Femur (tissue), 1 donor: ENCODE measurements at places on chromosomes 7 and 10.

GRCh38 chr7:44278451-44279161 is 46.8 kb downstream of the CAMK2B start:
- peak; percentile 17 for DNase-seq

DNA sequence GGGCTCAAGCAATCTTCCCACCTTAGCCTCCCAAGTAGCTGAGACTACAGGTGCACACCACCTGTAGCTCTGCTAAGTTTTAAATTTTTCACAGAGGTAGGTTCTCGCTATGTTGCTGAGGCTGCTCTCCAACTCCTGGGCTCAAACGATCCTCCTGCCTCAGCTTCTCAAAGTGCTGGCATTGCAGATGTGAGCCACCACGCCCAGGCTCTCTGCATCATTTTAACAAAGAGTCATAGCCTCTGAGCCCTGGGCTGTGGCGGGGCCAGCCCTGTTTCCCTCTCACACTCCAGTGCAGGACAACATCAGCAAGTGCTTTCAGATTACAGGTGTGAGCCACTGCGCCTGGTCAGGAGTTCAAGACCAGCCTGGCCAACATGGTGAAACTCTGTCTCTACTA is 102.5 kb downstream of the COL26A1 start:
- no peak for DNase-seq

DNA sequence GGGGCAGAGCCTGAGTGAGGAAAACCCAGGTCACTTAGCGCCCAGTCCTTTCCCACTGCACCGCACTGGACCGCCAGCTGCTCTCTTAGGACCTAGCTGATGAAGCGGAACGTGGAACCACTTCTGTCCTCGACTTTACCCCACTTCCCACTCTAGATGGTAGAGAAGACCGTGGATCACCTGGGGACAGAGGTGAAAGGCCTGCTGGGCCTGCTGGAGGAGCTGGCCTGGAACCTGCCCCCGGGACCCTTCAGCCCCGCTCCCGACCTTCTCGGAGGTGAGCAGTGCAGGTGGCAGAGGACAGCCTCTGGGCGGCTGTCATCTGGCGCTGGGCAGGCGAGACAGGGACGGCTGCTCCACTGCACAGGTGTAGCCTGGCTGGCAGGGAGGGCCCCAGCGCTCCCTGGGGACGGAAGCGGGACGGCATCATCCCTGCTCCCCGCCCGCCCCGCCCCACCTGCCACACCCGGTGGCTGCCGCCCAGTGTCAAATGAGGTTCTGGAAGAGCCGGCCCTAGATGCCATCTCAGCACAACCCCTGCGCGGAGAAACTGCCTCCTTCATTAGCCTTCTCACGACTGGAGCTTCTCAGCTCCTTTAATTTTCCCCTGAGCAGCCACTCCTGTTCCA is 11.7 kb downstream of the PLAC9 start:
- no peak for DNase-seq

DNA sequence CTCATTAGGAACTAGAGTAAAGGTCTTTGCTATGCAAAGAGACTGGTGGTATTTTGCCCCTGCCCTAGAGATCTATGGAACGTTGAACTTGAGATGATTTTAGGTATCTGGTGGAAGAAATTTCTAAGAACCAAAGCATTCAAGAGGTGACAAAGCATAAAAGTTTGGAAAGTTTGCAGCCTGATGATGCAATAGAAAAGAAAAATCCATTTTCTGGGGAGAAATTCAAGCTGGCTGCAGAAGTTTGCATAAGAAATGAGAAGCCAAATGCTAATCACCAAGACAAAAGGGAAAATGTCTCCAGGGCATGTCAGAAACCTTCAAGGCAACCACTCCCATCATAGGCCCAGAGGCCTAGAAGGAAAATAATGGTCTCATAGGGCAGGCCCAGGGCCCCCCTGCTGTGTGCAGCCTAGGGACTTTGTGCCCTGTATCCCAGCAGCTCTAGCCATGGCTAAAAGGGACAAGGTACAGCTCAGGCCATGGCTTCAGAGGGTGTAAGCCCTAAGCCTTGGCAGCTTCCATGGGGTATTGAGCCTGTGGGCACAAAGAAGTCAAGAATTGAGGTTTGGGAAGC is 16.5 kb downstream of the TFPI2 start:
- DNase-seq: no peak

DNA sequence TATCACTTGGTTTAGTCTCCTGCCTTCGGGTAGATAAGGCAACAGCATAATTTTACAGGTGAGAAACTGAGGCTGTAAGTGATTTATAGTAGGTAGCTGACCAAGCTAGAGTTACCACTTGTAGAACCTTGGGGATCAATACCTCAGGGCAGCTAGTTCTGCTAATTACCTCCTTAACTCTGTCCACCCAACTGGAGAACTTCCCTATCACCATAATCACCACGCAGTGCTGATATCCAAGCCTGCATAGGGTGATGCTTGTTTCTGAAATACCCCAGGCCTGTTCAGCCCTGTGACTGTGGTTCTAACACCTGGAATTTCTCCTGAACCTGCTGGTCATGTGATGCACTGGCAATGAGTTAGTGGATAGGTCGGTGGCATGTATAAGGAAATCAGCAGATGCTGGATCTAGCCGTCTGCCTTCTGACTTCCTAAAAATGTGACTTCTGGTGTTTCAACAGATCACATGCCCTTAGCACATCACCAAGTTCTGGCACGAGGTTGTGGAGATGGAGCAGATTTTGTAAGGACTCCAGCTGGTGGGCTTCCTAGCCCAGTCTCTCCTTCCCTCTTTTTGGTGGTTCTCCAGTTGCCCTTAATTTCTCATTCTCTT is 15.3 kb downstream of the PLAU start:
- DNase-seq: no peak

- no peak for DNase-seq
Observed at GRCh38 chr7:142872106-142872675, 13.4 kb downstream of the TRPV6 start.

DNA sequence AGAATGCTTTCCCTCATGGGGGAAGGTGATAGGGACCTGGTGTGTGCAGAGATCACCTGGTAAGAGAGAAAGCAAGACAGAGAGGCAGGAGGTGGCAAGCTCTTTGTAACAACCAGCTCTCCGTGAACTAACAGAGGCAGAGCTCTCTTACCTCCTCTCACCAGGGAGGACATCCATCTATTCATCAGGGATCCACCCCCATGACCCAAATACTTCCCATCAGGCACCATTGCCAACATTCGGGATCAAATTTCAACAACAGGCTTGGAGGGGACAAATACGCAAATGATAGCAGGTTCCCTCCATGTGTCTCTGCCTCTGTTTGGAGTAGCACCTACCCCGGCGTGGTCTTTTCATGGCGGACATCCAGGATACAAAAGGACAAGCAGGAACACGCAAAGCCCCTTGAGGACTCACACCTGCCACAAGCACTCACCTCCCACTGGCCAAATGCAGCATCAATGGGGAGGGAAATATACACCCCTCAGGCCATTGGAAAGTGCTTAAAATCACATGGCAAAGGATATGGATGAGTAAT is 431.2 kb upstream of the AUTS2 start:
- DNase-seq: no peak

- no peak for DNase-seq
Observed at GRCh38 chr7:29510028-29510427, 53.6 kb upstream of the PRR15 start.

DNA sequence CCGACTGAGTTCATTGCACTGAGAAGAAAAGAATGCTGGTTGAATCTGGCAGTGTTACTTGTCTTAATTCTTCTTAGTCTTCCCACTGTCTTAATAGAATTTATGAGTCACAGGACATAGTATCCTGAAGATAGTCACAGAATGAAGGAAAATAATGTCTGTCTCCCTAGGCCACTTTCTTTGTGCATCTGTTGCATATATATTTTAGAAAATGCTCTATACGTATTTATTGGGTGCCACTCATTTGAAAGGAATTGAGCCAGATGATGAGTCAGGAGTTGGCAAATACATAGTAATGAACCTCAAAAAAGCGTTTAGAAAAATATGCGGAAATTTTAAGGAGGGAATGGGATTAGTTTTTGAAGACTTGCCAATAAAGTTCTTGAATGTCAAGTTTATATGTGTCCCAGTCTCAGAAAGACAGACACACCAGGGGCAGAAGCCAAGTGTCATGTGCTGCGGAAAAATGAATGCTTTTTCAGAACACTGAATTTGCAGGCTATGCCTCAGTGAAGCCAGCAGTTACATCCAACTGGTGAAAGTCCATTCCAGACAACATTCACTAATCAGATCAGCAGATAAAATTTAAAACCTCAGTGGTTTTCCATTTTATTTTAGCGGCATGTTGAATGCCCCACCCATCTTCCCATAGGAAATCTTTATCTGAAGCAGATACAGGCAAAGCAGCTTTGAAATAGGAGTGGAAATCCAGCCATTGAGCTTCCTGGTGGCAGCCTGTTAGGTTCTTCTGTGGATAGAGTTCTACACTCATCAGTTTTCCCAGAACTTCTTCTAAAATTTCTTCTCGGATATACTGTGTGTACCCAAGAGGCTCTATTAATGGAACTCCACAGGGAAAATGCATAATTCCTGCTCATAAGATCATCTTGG is 308.4 kb downstream of the BICC1 start:
- DNase-seq: peak; percentile 71

- peak; percentile 42 for DNase-seq
Observed at GRCh38 chr7:711093-711921, 15.2 kb upstream of the DNAAF5 start.

DNA sequence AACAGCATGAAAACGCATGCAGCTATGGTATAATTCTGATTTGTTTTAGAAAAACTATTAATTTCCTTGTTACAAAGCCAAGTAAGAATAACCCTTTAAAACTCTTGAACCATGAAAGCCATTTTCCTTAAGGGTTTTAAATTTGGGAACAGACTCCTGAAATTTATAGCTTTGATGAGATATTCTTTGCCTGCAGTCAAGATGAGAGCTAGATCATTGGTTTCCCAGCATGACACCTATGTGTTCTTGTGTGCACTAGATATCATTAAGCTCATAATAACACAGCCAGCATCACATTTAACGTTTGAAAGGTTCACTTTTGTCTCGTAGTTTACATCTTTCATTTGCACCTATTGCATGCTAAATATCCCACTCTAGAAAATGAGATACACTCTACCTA is 202.2 kb downstream of the PHF14 start:
- DNase-seq: no peak

- no peak for DNase-seq
Observed at GRCh38 chr7:70466725-70467364, 665.1 kb upstream of the GALNT17 start.

DNA sequence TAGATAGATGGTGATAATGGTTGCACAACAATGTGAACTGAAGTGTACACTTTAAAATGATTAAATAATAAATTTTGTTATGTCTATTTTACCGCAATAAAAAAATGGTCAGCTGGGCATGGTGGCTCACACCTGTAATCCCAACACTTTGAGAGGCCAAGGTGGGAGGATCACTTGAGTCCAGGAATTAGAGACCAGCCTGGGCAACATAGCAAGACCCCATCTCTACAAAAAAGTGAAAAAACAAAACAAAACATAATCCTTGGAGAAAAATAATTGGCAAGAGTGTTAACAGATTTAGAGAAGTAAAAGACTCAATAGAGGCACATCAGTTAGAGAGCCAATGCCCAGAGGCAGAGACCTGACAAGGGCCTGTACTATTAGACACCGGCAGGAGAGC is 9.9 kb upstream of the RPEL1 start:
- DNase-seq: no peak

GRCh38 chr10:44706745-44707144 is 204.4 kb upstream of the TMEM72 start:
- DNase-seq: no peak

DNA sequence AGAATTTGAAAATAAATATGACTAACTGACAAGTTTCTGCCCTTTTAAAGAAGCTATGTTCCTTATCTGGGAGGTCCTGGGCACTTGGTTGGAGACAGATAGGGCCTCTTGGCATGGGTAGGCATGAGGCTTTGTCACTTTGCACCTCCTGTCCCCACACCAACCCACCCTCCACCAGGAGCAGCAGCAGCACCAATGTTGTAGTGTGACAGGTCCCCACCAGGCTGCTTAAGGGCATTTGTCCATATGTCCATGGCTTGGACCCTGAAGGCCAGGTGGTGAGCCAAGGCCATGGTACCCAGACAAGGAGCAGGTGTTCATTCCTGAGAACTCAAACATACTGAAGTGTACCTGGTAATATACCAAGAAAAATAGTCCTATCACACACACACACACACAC is 629.1 kb downstream of the ACTR3B start:
- DNase-seq: no peak

- no peak for DNase-seq
Observed at GRCh38 chr7:153920126-153920525, 132.1 kb upstream of the DPP6 start.

GRCh38 chr10:132095403-132096113 is 29.8 kb downstream of the JAKMIP3 start:
- DNase-seq: no peak

DNA sequence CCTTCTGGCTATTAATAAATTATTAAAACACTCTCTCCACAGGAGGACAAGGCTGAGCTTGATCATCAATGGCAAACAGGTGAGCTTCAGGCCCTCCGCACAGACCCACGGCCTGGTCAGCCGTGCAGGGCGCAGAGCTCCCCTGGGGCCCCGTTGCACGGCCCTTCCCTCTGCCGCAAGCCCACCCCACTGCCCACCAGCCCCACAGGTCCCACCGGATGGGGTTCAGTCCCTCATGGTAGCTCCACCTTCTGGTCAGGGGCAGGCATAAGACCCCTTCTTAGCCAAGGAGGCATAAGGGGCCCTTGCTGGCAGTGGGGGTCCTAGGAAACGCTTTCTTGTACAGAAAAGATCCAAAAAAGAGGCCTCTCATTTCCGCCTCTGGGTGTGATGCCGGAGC is 84.6 kb downstream of the MAD1L1 start:
- no peak for DNase-seq

GRCh38 chr7:139749545-139749944 is 28.3 kb downstream of the HIPK2 start:
- DNase-seq: no peak

GRCh38 chr7:732556-732955 is 5.5 kb upstream of the PRKAR1B start:
- no peak for DNase-seq

GRCh38 chr7:18457832-18458231 is 37.7 kb upstream of the HDAC9 start:
- no peak for DNase-seq

GRCh38 chr7:13998866-13999265 is 9.4 kb upstream of the ETV1 start:
- no peak for DNase-seq

- no peak for DNase-seq
Observed at GRCh38 chr7:4851459-4852422, 10.1 kb downstream of the PAPOLB start.

DNA sequence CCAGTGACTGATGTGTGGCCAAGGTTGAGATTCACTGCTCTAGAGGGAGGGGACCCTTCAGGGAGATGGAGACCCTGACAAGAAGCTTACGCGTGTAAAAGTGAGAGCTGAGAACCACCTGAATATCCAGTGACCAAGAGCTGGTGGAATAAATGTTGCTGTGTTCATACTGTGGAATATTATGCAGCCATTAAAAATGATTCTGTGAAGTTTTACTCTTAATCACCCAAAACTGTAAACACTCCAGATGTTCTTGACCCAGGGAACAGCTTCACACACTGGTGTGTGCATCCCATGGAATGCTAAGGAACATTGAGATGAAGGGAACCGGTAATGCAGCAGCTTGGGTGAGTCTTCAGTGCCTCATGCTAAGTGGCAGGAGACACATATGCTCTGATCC is 4.3 kb upstream of the POLM start:
- no peak for DNase-seq

GRCh38 chr10:102773986-102774385 is 30.2 kb downstream of the WBP1L start:
- DNase-seq: peak; percentile 78

GRCh38 chr7:100604976-100605911 is 3.1 kb downstream of the PCOLCE start:
- DNase-seq: no peak

- DNase-seq: peak; percentile 36
Observed at GRCh38 chr7:71173955-71174354, 42.0 kb downstream of the GALNT17 start.

- DNase-seq: no peak
Observed at GRCh38 chr10:124451276-124451675, 1.4 kb upstream of the NKX1-2 start.
